ENCODE measurements at places on chromosomes 5 and 9. TPM values are rescaled to one million over a fixed set of nuclear protein-coding genes. Genes with fewer than 3 reads are reported as not detected.

GRCh38 chr5:56523790-56524575 is 290.9 kb upstream of the ANKRD55 start:
- H3K27me3 ChIP-seq, result no peaks in the 10 kb centered on the region
- H3K36me3 ChIP-seq, result no peaks in the 10 kb centered on the region
- no peaks in the 10 kb centered on the region for H3K4me1 ChIP-seq
- H3K4me3 ChIP-seq, result no peak overlapping the region

- no peak for DNase-seq
- H3K4me1 ChIP-seq, result no peaks in the 10 kb centered on the region
- no peaks in the 10 kb centered on the region for H3K27me3 ChIP-seq
- H3K36me3 ChIP-seq, result no peaks in the 10 kb centered on the region
- H3K27ac ChIP-seq, result no peak overlapping the region
These were observed 52.3 kb downstream of the PRKACG start for GRCh38 chr9:68961587-68961986.

DNA sequence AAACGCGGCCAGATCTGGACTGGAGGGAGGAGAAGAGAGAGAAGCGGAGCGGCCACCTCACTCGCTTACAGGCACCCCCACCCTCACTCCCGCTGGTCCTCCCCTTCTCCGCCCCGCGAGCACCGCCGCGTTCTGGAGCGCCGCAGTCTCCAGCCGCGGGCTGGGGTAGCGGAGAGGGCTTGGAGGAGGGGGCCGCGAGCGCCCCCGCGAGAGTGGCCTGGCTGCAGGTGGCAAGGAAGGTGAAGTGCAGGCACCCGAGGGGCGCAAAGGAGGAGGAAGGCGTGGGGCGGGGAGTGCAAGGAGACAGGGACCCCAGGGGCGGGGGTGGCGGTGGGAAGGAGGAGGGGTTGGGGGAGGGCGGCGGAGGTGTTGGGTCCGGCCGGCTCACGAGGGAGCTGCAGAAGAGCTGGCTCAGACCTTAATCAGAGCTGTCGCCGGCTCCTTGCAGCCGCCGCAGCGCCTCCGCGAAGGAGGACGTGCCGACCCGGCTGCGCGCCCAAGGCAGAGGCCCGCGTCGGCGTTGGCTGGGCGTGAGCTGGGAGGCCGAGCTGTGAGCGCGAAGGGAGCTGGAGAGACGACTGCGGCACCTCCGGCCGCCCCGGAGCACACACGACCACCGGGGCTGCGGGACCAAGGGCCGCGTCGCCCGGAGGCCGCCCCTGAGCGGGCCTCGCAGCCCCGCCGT is at the start of gene DMRT3:
Gene DMRT3 (plus strand): TSS at position 398 of the 685 bp plus-strand sequence. CDS start 347 bp downstream, outside the sequence.
- no peak for DNase-seq
- peaks cover 7% of the 10 kb centered on the region for H3K4me1 ChIP-seq

DNA sequence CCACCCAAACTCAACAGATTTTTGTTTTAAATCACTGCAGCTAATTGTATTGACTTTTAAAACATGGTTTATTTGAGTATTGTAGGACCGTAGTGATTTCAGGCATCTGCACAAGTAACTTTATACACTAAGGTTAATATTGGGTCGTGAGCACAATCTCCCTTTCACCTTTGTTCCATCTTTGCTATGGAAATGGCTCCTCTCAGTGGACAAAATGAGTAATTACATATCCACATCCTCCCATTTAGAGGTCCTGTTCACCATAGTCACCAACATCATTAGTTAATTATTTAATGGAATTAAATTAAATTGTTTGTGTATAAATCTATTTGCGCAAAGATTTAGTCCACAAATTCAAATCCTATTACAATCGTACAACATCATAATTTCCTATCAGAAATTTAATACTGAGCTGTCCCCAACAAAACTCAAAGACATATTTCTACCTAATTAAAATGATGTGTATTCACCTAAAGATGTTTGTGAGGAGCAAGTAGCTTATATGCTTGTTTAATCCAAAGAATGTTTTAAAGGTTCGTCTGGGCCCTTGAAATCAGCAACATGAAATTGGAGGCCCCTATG is 173.0 kb upstream of the DAPK1 start:
- H3K27ac ChIP-seq, result no peak overlapping the region
- H3K27me3 ChIP-seq, result no peaks in the 10 kb centered on the region
- no peak for DNase-seq
- H3K4me1 ChIP-seq, result no peaks in the 10 kb centered on the region
- no peak overlapping the region for H3K4me3 ChIP-seq

DNA sequence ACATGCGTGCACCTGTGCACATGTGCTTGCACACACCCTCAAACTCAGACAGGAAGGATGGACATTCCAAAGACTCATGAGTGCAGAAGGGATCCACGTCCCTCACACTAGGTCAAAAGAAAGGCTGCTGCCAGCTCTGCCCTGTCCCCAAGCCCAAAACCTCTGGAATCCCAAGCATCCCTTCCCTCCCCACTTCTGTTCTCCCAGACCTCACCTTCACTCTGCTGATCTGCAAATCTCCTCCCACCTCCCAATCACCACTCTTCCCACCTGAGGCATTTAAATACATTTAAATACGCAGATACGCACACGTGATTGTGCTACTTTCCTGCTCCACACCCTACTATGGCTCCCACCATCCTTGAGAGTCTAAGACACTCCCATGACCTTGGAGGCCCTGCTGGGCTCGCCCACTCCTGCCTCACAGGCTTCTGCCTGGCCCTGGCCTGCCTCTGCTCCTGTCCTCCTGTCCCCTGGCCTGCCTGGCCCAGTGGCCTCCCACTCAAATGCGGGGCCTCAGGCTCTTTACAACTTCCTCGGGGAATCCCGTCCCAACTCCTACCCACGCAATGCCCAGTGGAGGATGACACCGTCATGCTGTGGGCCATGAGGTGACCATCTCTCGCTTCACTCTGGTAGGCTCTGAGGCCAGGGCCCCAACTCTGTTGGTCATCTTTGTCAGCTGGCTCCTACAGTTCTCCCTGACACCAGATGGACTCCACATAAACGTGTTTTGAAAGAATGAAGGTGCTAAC is 478.4 kb upstream of the DAP start:
- peaks cover 6% of the 10 kb centered on the region for H3K4me1 ChIP-seq
- H3K36me3 ChIP-seq, result no peaks in the 10 kb centered on the region
- H3K27ac ChIP-seq, result no peak overlapping the region
- H3K4me3 ChIP-seq, result no peak overlapping the region
- H3K27me3 ChIP-seq, result no peaks in the 10 kb centered on the region

DNA sequence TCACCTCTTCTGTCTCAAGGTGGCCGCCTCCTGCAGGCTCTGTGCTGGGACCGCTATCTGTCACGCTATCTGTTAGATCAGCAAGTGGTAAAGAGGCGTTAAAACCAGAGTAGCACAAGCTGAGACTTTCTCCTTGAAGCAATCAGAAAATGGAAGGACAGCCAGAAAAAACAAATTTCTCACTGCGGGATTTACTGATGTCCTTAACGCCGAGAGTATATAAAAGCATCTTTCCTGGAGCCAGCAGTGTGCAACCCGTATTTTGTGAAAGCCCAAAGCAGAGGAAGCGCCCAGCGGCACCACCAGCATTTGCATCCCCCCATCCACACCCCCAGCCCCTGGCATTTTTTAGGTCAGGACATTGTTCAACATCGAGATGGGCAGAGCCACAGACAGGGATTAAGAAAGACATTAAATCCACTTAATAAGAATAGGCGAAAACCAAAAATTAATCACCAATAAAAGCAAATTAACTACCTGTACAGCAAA is 48.6 kb downstream of the DUSP1 start:
- no peak overlapping the region for H3K27ac ChIP-seq
- H3K36me3 ChIP-seq, result no peaks in the 10 kb centered on the region
- peaks cover 16% of the 10 kb centered on the region for H3K4me1 ChIP-seq

The PCDHGA11 gene
- 0.42 TPM for total RNA-seq

The SH2D3C gene
- 18.2 TPM for total RNA-seq

Measured in thymus (tissue), 14 donors.